ENCODE measurements at places on chromosomes 12 and 14. TPM values are rescaled to one million over a fixed set of nuclear protein-coding genes. Genes with fewer than 3 reads are reported as not detected.

RNFT2 gene
- 1.0 TPM for polyA plus RNA-seq

IFNG-AS1 gene
- 0.15 TPM for polyA plus RNA-seq

DNA sequence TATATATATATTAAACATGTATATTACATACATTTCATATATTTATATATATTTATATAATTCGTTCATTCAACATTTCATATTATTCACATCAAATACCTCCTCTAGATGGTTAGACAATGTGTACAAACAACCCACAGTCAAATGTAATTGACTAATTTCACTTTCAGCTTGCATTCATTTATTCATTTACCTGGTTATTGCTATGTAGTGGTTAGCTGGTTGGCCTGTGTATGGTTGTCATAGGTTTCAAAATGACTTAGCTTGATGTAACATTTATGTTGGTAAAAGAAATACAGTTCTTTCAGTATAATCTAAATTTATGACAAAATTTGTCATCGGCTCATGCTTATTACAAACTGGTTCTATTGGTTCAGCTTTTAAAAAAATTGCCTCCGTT, 389 bp downstream of the OR4K13 start:
- no peak for DNase-seq

GRCh38 chr14:26738571-26738970, 140.7 kb upstream of the NOVA1 start:
- no peak for DNase-seq
